ENCODE measurements at places on chromosomes 2 and 18. TPM values are rescaled to one million over a fixed set of nuclear protein-coding genes. Genes with fewer than 3 reads are reported as not detected.

- DNase-seq, result no peak
Observed at GRCh38 chr2:149218497-149218896, 111.9 kb upstream of the LYPD6 start.

GRCh38 chr2:238513346-238513745 is 86.6 kb downstream of the ASB1 start:
- DNase-seq, result no peak

DNA sequence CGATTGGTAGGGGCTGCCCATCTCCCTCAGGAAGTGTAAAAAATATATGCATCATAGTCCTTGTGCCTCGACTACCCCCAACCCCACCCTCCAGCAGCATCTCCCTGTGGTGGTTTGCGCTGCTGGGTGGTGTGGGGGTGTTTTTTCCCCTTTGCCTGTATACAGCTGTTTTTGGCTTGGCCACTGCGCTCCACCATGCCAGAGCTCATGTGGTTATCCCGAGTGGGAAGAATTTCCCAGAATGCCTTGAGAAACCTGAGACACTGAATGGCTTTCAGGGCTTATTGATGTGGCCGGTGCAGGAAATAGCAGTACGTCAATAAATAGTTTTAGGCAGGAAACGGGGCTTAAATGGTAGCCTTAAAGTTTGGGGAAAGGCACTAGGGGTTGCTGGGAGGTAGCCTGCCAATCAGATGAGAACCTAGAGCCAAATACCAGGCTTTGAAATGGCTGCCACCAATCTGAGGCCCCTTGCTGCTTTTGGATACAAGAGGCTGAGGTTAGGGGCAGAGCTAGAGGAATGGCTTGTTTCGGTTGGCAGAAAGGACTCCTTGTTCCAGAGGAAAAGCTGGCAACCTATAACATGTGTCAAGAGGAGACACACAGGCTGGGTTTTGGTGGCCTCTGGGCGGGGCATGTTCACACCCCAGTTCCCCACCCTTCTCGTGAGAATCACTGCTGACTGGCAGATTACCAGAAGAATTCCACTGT is 144.1 kb downstream of the SMAD7 start:
- DNase-seq, result no peak

- DNase-seq, result no peak
Observed at GRCh38 chr2:105803337-105803736, 58.6 kb downstream of the NCK2 start.

- no peak for DNase-seq
Observed at GRCh38 chr2:56450047-56450446, 266.3 kb downstream of the CCDC85A start.

DNA sequence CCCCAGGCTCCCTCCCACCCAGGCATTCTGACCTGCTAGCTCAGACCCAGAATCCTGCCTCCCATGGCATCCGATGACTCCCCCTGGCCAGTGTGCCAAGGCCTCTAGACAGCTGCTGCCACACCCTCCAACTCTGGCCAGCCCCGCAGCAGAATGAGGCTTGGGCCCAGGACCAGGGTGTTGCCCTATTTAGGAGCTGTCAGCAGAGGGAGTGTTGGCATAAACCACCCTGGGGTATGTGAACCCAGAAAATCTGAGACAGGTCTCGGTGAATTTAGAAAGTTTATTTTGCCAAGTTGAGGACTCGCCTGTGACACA is 134.3 kb downstream of the KLHL29 start:
- no peak for DNase-seq

DNA sequence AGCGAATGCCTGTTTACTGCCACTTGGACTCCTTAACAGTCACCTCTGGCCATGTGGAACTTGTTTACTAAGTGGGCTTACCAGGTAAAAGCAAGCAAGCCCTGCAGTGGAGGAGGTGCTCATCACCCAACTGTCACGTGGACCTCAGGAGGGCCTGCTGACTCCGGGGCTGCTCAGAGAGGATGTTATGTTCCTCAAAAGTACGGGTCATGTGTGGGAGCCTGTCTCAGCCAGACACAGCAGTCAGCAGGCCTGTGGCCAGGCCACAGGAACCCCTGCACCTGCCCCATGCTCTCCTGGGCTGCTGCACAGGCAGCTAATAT is 36.2 kb downstream of the AMER3 start:
- no peak for DNase-seq

- DNase-seq, result no peak
Observed at GRCh38 chr2:128558441-128558840, 239.8 kb upstream of the HS6ST1 start.

- DNase-seq, result no peak
Observed at GRCh38 chr18:56176751-56177150, 461.6 kb downstream of the TXNL1 start.

The CCDC74B gene
- 0.49 TPM for total RNA-seq

The NAT8 gene
- not detected for total RNA-seq

The UGT1A3 gene
- total RNA-seq, result not detected

The KATNAL2 gene
- 2.2 TPM for total RNA-seq

The TUBB8B gene
- not detected for total RNA-seq
